Astrocyte of the spinal cord (primary cell): ENCODE measurements at places on chromosomes 7 and 10.

- peak; percentile 22 for DNase-seq
These were observed 210.8 kb downstream of the CCSER2 start for GRCh38 chr10:84539216-84539615.

DNA sequence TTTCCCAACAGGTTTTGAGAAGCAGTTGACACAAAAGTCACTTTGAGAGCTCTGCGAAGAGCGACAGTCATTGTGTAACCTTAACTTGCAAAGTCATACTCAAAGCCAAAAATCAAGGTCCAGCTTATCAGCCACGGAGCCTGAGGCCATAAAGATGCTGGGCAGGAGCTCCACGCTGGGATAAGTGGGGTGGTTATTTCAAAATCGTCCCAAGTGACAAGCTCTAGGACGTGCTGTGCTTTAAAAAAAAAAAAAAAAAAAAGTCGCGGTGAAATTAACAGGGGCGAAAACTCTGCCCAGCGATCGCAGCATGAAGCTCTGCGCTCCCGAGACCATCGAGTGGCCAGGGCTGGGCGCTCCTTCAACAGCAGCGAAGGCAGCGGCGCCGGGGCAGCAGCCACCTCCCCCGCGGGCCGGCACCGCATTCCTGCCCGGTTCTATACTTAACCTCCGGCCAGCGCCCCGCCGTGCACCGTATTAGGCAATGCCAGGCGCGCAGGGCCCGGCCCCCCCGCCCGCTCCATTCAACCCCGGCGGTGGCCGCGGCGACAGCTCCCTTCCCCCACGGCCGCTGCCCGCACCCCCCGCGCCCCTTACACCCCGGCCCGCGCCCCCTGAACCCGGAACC lies 657 bp downstream of the HACD1 start:
- DNase-seq = peak; percentile 53

GRCh38 chr10:79358811-79359210 lies 11.5 kb downstream of the PPIF start:
- DNase-seq = no peak

DNA sequence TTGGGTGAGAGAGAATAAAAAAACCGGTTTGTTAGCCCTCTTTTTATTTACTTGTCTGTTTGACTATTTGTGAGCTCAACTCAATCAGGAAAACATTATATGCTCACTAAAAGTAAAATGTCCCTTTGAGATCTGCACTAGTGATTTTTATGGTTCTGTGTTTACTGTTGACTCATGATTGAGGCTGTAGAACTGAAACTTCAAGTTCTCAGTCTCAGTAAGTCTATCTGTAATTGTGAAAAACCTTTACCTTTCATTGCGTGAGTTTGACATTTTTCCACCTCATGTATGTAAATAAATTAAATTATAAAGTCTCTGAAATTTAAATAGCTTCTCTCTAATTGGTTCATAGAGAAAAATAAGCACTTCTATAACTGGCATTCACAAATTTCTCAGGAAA lies 17.0 kb upstream of the CASD1 start:
- no peak for DNase-seq

GRCh38 chr7:64839910-64840309 lies 45.7 kb downstream of the ZNF138 start:
- no peak for DNase-seq

- DNase-seq = peak; percentile 52
These were observed 251.6 kb downstream of the GATA3 start for GRCh38 chr10:8305876-8306652.

GRCh38 chr7:66415659-66416265 lies 210.6 kb downstream of the TPST1 start:
- no peak for DNase-seq

DNA sequence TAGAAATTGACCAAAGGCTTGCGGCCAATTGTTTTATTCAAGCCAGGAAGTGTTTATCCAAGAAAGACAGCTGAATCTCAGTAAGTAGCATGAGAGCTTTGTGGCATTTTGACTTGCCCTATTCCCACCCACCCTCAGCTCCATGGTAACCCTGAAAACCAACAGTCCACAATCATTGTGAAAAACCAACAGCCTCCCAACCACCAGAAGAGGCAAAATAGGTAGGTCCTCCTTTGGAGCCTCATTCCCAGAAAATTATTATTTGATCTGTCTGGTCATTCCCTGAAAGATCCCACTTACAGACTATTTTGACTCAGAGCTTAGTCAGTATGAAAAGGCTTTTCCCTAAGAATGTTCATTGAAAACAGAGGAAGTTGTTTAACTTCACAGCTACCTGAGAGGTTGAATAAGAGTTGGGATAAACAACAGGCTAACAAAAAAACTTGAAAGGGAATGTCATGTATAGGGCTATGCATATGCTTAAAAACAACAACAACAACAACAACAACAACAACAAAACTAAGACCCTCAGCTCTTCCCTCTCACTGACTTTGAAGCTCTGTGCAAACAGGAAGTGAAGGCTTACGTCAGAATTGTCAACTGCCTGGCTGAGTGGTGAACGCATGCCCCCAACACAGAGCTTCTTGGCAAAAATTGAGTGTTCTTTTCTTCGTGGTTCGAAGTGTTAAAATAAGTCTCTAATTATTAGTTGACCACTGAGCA lies 11.2 kb downstream of the KPNA7 start:
- peak; percentile 23 for DNase-seq

DNA sequence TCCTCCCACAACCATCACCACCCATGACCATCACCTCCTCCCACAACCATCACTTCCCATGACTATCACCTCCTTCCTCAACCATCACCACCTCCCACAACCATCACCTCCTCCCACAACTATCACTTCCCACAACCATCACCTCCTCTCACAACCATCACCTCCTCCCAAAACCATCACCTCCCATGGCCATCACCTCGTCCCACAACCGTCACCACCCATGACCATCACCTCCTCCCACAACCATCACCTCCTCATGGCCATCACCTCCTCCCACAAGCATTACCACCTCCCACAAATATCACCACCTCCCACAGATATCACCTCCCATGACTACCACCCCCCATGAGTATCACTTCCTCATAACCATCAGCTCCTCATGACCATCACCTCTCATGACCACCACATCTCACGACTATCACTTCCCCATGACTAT lies 52.2 kb downstream of the PDGFA start:
- no peak for DNase-seq

- DNase-seq = no peak
These were observed 46.1 kb upstream of the MTPN start for GRCh38 chr7:136023134-136023869.

DNA sequence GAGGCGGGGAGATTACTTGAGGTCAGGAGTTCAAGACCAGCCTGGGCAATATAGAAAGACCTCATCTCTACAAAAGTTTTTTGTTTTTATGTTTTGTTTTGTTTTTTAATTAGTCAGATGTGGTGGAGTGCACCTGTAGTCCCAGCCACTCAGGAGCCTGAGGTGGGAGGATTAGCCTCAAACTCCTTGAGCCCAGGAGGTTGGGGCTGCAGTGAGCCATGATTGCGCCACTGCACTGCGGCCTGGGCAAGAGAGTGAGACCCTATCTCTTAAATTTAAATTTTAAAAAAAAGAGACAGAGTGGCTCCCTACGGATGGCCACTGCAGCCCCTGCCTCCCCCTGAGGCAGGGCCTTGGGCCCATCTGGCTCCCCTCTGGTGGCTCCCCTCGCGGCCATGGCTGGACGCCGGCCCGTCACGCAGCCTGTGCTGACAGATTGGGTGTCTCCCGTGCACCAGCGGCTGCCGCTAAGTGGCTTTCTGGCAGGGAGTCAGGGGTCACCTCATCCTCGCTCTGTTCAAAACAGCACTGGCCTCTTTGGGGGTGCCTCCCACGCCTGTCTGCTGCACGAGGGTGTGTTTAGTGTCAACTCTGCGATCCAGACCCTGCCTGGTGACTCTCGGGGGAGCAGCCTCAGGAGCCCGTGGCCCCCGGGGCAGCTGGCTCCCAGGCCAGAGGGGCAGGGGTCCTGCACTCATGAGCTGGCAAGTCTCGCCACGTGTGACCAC lies 44.4 kb upstream of the ELN start:
- no peak for DNase-seq

- DNase-seq = no peak
These were observed 28.2 kb downstream of the PWWP2B start for GRCh38 chr10:132425029-132425756.

- no peak for DNase-seq
These were observed 2.7 kb downstream of the SND1 start for GRCh38 chr7:127654404-127655394.

- DNase-seq = no peak
These were observed 781 bp downstream of the ZNF727 start for GRCh38 chr7:64046041-64046389.

GRCh38 chr10:83617172-83617571 lies 522.1 kb upstream of the GHITM start:
- DNase-seq = no peak

GRCh38 chr10:9024210-9024609 lies 969.7 kb downstream of the GATA3 start:
- no peak for DNase-seq
